ENCODE measurements at places on chromosomes 7 and 10.

DNA sequence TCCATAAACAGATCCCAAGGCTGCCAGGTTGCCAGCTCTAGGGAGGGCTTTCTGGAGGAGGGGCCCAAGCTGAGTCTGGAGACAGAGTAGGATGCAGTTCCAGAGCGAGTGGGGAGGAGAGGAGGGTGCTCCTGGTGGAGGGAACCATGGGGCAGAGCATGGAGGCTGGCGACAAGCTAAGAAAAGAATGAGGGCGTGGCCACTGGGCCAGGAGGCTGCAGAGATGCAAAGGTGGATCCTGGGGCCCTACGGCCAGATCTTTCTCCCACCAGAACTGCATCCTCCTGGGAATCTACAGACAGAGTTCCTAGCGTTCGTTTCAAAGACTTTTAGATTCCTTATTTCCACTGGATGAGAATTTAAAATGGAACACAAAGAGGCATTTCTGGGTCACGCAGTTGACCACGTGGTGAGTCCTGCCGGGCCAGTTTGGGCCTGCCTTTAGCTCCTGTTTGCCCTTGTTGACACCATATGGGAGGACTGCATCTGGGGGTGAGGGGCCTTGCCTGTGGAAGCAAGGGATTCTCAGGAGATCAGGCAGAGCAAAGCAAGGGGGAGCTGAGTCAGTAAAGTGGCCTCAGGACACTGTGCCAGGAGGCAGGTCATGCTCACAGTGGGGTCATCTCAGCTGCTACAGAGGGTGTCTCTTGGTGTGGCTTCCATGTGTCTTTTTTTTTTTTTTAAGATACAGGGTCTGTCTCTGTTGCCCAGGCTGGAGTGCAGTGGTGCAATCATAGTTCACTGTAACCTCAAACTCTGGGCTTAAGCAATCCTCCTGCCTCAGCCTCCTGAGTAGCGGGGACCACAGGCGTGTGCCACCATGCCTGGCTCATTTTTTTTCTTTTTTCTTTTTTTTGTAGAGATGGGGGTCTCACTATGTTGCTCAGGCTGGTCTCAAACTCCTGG is 137.8 kb downstream of the SH3PXD2A start:
- DNase-seq, result no peak

GRCh38 chr7:121275204-121275603 is 53.6 kb upstream of the WNT16 start:
- no peak for DNase-seq

DNA sequence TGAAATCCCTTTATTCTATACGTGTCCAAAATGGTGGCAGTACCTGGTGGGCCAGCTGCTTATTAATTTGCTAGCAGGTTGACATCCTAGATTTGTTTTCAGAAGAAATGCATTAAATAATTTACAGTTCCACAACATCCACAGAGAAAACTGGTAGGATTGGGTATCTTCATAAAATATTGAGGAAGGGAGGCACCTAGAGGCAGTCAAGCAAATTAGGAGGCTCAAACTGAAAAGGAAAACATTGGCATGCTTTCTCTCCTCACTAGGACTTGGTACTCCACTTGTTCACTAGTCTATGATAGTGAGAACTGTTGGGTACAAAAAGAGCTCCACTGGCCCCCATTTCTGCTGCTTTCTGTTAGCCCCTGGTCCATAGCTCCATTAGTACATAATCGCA is 18.3 kb upstream of the LRGUK start:
- DNase-seq, result no peak

DNA sequence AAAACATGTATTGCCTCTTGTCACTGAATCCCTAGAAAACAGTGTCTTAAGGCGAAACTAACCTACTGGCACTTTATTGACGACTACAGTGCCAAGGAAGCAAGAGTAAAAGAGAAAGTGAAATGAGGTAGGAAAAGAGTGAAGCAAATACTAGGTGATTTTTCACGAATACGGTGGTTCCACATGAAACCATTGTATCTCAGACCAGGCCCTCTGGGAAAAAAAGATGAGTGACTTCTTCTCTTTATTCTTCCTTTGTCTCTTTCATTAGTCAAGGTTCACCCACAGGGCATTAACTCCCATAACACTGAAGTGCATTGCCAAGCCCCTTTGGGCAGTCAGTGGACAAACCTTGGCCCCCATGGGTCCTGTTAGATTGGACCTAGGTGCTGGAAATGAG is 16.2 kb upstream of the MACC1 start:
- DNase-seq, result no peak

DNA sequence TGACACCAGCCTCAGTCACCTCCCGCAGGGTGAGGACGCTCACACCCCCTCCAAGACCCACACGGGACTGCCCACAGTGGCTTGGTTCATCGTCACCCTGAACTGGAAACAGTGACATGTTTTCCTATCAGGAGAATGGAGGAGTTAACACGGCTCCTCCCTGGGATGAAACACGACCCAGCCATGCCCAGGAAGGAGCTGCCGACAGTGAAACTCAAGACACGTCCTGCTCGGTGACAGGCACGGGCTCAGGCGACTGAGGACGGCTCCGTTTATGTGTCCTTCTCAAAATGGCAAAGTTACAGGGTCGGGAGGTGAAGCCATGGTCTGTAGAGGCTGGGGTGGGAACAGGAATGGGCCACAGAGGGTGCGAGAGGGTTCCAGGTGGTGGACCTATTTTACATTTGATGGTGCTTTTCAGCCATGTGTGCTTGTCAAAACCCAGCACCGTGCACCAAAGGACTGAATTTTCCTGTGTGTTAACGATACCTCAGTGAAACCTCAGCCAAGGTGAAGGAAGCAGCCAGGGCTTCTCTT is 272.4 kb downstream of the ADARB2 start:
- DNase-seq, result no peak

GRCh38 chr7:99380032-99380822 is 5.7 kb downstream of the ARPC1B start:
- DNase-seq, result peak; percentile 37

Measured in GM12891 (cell line).